Heart left ventricle (tissue), 16 donors: ENCODE measurements at places on chromosomes 16 and 17.

GRCh38 chr16:46970089-46970488, 3.4 kb downstream of the DNAJA2 start:
- peak; percentile 68 for DNase-seq

- DNase-seq = no peak
Measured at GRCh38 chr16:35215287-35215686, 1755.9 kb downstream of the TP53TG3F start.

DNA sequence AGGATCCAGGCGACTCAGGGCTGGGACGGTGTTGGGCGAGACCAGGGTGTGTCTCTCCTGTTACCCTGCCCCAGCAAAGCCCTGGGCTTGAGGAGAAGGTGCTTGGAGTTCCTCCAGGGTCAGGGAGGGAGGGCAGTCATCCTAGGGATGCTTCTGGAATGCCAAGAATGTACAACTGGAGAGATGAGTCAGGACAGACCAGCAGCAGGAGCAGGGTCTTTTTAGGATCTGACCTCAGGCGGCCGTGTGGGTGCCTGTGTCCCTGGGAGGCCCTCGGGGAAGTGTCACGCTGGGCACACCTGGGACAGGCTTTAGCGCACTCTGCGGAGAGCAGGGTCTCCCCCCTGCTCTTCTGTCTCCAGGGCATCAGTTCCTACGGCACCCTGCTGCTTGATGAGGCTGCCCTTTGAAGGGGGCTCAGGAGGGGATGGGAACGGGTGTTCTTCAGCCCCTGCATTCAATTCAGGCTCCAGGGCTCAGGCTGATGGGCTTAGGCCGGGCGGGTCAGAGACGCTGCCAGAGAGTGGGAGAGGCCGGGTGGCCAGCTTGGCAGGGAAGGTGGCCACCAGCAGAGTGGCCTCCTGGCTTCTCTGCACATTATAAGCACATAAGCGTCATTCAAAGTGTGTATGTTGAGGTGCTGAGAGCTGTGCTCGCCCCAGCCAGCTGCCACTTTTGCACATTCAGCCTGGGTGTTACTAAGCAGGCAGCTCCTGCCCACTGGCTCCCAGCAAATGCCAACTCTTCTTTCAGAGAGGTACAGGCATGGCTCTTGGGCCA, 8.4 kb upstream of the MTSS2 start:
- no peak for DNase-seq

GRCh38 chr16:22358000-22358399, 16.4 kb downstream of the CDR2 start:
- no peak for DNase-seq

GRCh38 chr16:67286441-67287235, 7.3 kb downstream of the PLEKHG4 start:
- no peak for DNase-seq

GRCh38 chr17:36942631-36943125, 5.4 kb downstream of the LHX1 start:
- no peak for DNase-seq

- no peak for DNase-seq
Measured at GRCh38 chr16:17323171-17323570, 147.6 kb downstream of the XYLT1 start.

DNA sequence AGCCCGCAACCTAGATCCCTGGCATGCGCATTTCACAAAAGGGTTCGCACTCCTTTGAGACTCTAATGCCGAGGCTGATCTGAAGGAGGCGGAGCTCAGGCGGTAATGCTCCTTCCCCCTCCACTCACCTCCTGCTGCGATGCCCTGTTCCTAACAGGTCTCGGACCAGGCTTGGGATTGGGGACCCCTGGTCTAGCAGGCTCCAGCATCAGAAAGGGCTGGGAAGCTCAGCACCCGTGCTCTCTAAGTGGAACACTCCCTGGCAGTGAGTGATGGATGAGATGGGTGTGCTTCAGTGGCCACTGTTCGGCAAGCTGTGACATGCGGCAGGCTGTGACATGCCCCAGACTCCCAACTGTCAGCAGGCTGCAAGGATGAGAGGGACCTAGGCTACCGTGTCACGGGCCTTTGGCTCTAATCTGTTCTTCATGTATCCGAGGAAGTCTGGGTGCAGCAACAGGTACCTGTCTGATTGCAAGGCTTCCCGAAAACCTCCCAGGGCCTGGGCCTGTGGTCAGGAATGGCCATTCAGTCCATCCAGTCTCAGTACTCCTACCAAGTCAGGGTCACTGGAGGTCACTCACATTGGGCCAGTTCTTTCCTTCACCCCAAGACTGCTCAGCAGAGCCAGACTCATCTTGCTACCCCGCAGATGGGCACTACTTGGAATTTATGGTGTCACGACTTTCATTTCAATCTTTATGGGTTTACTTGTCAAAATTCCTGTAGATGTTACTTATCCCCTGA, 1.3 kb upstream of the ST6GALNAC2 start:
- DNase-seq = no peak

DNA sequence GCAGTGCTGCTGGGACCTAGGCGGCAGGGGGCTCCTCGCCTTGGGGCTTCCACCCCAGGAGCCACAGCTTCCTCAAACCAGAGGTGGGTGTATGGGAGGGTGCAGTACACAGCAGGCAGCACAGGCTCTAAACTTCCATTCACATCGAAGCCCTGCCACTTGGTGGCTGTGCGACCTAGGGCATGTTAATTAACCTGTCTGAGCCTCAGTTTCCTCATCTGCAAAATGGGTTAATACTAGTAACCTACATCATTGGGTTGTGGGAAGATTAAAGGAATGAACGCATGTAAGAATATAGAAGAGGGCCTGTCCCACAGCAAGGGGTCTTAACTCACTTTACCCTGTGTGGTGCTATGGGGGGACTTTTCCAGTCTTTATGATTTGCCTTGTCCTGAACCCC, 26.8 kb upstream of the LHX1 start:
- no peak for DNase-seq
